Stimulated activated CD8-positive, alpha-beta memory T cell treated with anti-CD3 and anti-CD28 coated beads, Interleukin-7, amount 100 ng/mL, for 1 hour (primary cell): ENCODE measurements at places on chromosomes 4 and X.

GRCh38 chr4:2135083-2135482 lies 76.0 kb downstream of the NAT8L start:
- no peak for DNase-seq

DNA sequence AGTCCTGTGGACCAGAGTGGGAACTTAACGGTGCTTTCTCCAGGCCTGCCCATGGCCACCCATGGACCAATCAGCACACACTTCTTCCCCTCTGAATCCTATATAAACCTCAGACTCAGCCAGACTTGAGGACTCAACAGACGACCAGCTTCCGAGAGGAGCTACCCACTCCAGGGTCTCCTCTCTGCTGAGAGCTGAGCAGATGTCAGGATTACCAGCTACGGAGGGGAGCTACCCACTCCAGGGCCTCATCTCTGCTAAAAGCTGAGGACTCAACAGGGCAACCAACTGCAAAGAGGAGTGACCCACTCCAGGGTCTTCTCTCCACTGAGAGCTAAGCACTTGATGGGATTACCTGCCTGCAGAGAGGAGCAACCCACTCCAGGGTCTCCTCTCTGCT lies 80.0 kb upstream of the DDX60 start:
- no peak for DNase-seq

DNA sequence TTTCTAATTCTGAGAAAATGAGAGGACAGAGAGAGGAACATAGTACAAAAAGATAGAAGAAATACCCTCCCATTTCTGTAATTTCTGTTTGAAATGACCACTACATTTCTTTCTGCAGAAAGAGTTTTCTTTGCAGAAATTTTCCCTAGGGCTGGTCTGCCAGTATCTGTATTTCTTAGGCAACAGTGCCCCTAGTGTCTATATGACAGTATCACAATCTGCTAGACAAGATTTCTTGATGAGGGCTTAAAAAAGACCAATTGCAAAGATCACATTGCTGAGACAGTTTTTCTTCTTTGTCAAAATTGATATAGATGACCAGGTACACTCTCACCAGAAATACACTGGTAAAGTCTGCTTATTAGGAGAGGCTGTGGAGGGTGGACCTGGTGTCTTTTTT lies 81.0 kb upstream of the ZDHHC15 start:
- DNase-seq = no peak

DNA sequence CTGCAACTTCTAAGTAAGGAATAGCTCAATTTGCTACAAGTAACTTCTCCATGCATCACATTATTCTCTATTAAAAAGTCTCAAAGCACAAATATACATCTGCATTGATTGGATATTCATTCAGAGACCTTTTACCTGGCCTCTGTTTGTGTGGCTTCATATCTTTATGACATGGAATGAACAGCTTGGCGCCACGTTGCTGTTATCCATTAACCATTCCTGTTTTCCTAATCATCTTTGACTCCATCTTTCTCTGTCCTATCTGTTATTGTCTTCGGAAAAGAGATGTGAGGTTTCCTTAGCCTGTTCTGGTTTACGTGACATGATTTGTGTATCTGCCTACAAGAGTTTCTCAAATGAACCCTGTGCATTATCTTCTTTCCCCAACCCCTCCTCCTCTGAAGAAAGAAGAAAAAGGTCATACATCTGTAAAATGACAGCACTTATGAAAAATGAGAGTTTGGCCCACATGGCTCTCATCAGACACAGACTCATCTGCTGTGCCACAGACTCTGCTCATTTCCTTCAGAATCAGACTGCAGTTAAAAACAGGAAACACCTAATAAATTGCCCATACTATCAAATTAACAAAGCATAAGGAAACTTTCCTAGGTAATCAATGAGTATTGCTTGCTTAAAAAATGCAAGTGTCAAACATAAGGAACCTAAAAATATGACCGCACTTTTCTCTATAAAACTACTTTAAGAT lies 347.6 kb upstream of the FAM241A start:
- no peak for DNase-seq

DNA sequence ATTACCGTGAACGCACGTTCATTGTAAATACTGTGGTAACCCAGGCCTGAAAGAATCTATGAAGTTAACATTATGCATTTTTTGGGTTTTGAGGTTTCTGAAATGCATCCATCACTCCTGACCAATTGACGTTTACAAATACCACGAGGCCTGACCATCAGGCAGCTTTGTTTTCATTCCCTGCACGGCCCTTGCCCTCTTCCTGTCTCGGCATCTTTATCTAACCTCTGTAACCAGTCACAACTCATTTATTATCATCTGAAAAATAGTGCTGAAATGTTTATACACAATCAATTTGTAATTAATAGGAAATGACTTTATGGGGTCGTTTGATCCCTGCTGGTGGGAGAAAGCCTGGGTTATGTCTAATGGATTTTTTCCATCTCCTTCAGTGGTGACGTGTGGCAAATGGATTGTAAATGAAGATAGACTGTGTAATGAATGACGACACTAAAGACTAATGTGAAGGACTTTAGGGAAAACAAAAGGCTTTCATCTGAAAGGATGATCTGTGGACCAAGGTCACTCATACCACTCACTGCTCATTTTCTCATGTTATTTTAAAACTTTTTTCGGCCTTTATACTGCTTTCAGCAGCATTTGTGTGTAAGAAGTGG lies 102.7 kb upstream of the SORBS2 start:
- DNase-seq = no peak

- DNase-seq = no peak
Observed at GRCh38 chr4:109562457-109563239, 2.6 kb downstream of the MCUB start.

DNA sequence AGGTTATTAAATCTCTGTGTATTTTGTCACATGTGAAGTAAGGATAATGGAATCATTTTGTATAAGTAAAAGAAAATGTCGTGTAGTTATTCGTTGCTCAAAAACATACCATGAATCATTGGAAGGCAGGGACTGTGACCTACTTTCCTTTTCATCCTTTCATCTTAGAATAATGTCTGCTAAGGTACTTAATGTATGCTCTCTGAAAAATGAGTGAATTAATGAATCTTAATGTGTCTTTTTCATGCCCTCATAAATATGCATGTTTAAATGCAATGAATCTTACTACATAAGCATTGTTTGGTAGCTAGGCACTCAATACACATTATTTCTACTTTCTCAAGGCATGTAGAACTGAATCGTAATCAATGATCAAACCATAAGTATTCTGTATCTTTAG lies 343.9 kb downstream of the MAGEB5 start:
- DNase-seq = no peak

DNA sequence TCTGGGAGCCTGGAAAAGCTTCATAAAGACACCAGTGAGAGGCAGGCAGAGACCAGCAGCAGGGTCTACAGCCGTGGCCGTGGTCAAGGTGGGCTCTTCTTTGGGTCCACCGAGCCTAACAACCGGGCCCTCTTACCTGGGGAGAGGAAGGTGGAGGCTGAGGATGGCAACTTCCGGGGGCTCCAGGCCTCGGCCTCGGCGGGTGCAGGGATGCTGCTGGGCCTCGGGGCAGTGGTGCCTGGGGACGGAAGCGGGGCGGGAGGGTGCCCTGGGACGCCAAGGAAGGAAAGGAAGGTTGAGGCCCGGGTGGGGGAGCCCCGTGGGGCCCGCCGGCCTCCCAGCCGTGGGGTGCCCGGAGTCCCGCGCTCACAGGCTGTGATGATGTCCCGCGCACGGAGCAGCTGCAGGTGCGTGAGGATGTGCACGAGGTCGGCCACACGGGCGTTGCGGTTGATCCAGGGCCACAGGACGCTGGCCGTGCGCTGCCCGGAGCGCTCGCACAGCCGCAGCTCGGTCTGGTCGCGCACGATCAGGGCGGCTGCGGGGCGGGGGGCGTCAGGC lies 561 bp downstream of the IRAK1 start:
- no peak for DNase-seq

- DNase-seq = no peak
Observed at GRCh38 chr4:38710053-38710452, 46.1 kb downstream of the KLF3 start.

DNA sequence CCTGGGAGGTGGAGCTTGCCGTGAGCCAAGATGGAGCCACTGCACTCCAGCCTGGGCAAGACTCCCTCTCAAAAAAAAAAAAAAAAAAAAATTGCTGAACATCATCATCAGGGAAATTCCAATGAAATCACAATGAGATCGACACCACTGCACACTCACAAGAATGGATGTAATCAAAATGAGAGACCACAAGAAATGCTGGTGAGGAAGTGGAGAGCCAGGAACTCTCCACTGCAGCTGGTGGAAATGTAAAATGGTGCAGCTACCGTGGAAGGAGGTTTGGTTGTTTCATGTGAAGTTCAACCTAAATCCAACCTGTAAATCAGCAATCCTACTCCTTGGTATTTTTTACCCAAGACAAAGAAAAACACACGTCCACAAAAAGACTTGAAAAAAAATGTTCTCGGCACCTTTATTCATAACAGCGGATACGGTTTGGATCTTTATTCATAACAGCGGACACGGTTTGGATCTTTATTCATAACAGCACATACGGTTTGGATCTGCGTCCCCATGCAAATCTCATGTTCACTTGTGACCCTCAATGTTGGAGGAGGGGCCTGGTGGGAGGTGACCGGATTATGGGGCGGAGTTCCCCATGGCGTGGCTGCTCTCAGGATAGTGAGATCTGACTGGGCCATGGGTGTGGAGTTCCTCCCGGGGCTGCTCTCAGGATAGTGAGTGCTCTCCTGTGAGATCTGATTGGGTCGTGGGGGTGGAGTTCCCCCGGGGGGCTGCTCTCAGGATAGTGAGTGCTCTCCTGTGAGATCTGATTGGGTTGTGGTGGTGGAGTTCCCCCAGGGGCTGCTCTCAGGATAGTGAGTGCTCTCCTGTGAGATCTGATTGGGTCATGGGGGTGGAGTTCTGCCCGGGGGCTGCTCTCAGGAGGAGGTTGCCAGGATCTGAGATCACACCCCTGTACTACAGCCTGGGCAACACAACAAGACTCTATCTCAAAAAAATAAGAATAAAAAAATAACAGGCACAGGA lies 7.7 kb downstream of the GAK start:
- DNase-seq = no peak

GRCh38 chr4:73770917-73771316 lies 30.5 kb downstream of the CXCL8 start:
- DNase-seq = no peak

- DNase-seq = no peak
Observed at GRCh38 chrX:119266364-119266995, 30.4 kb downstream of the PGRMC1 start.

DNA sequence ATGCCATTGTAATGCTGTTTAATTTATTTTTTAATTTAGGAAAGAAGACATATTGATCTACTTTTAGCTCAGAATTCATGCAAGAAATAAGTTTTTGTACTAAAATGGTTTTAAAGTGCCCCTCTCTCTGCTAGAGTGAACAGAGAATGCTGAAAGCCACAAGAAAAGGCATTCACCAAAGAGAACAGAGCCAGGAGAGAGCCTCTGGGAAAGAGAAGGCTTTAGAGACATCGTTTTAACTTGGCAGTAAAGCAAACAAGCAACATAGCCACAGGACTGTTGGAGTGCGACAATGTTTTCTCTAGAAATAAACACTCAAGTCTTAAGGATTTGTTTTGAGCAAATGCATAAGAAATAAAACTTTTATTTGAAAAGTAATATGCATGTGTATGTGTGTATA lies 484.1 kb upstream of the CPEB2 start:
- no peak for DNase-seq

GRCh38 chr4:100574607-100575006 lies 56.8 kb upstream of the EMCN start:
- no peak for DNase-seq

DNA sequence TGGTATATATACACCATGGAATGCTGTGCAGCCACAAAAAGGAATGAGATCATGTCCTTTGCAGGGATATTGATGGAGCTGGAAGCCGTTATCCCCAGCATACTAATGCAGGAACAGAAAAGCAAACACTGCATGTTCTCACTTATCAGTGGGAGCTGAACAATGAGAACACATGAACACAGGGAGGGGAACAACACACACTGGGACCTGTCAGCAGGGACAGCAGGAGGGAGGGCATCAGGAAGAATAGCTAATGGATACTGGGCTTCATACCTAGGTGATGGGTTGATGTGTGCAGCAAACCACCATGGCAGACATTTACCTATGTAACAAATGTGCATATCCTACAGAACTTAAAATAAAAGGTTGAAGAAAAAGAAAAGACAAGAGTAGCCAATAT lies 81.1 kb upstream of the ADAD1 start:
- no peak for DNase-seq

- no peak for DNase-seq
Observed at GRCh38 chr4:76694056-76694455, 203.9 kb downstream of the SOWAHB start.

GRCh38 chrX:136476501-136476900 lies 11.2 kb upstream of the BRS3 start:
- DNase-seq = no peak

DNA sequence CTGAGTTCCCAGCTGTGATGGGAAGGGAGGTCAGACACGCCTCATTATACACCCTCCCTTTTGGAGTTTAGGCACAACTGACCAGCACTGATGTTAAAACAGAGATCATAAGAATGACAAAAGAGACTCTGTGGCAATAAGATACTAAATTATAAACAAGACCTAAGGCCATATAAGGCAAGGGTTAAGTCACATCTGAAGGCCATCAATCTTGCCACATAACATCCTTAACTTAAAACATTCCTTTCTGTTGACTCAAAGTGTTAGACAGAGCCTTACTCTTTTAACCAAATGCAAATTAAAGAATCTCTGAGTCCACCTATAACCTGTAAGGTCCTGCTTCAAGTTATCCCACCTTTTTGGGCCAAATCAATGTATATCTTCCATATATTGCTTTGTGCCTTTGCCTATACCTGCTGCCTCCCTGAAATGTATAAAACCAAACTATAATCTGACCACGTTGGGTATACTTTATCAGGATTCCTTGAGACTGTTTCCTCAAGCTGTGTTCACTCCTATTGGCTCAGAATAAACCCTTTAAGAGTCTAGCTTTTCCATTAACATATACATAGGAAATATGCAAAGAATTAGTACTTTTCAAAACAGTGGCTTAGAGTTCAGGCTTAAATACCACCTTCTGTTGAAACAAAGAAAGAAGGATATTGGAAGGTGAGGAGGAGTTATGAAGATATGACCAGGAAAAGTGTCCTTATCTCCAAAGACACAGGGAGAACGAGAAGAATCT lies 214.4 kb upstream of the PPP1R2C start:
- DNase-seq = no peak

DNA sequence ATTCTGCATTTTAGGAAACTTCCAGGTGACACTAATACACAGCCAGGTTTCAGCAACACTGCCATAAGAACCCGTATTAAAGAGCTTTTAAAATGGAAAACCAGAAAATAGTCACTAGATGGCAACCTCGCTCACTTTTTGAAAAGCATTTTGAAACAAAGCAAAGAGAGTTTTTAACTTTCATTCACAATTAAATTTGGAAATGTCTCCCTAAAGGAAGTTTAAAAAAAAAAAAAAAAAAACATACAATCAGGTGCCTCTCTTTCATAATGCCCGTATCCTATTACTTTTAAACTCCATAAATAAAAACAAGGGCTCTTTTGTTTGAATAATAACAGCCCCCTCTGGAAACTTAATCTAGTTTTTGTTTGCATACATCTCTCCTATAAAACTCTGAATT lies 20.3 kb downstream of the MEPE start:
- DNase-seq = no peak
